ENCODE measurements at places on chromosomes 2 and 18.

DNA sequence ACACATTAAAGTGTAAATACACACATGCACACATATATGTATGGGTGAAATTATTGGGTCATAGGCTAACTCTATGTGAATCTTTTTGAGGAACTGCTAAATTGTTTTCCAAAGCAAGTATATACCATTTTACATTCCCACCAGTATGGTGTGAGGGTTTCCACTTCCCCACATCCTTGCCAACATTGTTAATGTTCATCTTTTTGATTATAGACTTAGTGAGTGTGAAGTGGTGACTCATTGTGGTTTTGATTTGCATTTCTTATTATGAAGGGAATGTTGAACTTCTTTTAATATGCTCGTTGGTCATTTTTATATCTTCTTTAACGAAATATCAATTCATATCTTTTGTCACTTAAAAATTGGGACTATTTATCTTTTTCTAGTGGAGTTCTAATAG is 181.8 kb upstream of the GCFC2 start:
- no peak for DNase-seq

GRCh38 chr18:72261590-72261989 is 282.6 kb downstream of the CBLN2 start:
- DNase-seq: no peak

DNA sequence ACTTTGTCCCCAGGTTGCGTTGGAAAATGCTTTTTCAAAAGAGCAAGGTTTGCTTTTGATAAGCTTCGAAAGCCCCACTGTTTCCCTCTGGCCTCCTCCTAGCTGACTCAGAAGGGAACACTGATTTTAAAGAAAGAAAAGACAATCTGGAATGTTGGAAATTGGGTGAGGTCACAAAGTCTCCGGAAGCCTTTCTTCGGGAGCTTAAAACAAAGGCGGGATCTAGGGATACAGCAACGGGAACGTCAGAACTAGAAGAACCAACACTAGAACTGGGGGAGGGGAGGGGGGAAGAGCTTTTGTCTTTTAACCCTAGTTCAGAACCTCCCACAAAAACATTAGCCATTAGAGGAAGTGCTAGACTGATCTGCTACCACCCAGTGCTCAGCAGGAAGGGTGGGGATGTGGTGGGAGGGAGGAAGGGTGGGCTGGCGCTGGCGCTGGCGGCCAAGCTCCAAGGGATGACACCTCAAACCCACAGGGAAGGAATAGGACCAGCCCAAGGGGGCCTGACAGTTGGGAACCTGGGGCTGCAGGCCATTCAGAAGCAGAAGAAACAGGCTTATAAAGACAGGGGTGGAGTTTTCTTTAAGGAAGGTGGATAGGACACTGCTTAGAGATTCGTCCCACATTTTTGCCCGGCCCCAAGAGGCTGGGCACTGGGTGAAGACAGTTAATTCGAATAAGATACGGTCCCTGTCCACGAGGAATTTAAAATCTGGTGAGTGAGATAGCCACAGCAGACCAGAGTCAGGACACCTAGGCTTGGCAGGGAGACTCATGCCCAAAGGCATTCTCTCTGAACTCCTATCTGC is 1.7 kb downstream of the TMSB10 start:
- DNase-seq: peak; percentile 72

- no peak for DNase-seq
Observed at GRCh38 chr2:239324456-239324855, 76.4 kb downstream of the HDAC4 start.

GRCh38 chr2:234722176-234722575 is 225.3 kb upstream of the ARL4C start:
- no peak for DNase-seq

GRCh38 chr2:175619179-175620045 is 382.7 kb downstream of the LNPK start:
- DNase-seq: no peak

DNA sequence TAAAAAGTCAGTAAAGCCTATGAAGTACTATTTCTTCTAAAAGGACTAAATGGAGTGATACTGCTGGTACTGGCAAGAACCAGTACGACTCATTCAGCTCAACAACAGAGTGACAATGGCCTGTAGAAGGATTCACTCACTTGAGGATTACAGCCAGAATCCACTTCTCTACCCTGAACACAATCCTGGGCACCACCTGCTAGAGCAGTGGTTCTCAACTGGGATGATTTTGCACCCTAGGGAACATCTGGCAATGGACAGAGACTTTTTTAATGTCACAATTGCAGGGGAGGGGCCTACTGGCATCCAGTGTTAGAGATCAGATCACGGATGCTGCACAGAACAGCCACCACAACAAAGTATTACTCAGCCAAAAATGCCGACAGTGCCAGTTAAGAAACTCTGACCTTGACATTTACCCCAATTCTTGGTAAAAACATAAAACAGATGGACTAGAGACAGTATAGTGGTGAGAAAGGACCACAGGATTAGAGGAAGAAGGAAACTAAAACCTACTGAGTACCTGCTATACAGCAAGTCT is 5.0 kb downstream of the SPIRE1 start:
- DNase-seq: no peak

- DNase-seq: no peak
Observed at GRCh38 chr2:191153716-191154115, 2.9 kb upstream of the STAT4 start.

DNA sequence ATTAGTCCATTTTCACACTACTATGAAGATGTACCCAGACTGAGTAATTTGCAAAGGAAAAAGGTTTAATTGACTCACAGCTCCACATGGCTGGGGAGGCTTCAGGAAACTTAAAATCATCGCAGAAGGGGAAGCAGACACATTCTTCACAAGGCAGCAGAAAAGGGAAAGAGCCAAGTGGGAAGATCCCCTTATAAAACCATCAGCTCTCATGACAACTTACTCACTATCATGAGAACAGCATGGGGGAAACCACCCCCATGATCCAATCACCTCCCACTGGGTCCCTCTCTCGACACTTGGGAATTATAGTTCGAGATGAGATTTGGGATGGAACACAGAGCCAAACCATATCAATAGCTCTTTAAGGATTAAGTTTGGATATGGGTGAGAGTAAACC is 246.1 kb upstream of the CYRIA start:
- DNase-seq: no peak

- no peak for DNase-seq
Observed at GRCh38 chr2:36380624-36381481, 25.3 kb downstream of the CRIM1 start.

- no peak for DNase-seq
Observed at GRCh38 chr2:215423928-215424540, 11.8 kb downstream of the FN1 start.

GRCh38 chr18:39403121-39403520 is 1837.5 kb upstream of the CELF4 start:
- DNase-seq: no peak

- DNase-seq: no peak
Observed at GRCh38 chr2:171547256-171547655, 25.0 kb downstream of the CYBRD1 start.

DNA sequence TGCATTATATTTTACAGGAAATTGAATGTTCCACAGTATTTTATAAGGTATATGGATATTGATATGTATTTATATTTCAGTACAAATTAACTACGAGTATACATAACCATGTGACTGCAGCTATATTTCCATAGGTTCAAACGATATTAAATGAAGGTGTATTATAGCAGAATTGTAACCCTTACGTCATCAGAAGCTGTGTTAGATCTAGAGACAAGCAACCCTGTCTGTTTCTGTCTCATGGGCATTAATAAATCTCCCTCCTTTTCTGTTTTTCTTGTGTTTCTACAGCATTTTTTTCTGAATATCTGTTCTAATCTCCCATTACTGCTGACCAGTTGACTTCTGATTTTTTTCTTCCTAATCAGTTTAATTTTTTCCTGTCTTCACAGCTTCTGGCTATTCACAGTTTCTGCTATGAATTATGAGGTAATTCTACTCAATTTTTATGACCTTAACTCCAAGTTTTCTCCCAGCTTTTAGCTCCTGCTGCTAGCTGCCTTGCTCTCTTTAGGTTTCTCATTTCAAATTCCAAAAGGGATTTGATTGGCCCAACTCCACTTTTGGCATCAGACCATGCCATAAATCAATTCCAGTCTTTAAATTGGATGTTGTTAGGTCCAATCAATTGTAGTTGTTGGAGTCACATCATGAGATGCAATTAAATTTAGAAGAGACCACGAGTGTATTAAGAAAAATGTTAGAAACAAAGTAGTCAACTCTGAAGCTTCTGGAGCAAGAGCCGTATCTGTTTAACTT is 277.5 kb upstream of the ZSWIM2 start:
- DNase-seq: no peak

- no peak for DNase-seq
Observed at GRCh38 chr2:143157418-143157817, 28.2 kb downstream of the ARHGAP15 start.

GRCh38 chr18:9366126-9366714 is 31.6 kb downstream of the TWSG1 start:
- DNase-seq: no peak

GRCh38 chr2:207311316-207312005 is 145.7 kb upstream of the KLF7 start:
- DNase-seq: peak; percentile 75

- DNase-seq: peak; percentile 31
Observed at GRCh38 chr2:176830362-176830761, 382.2 kb upstream of the HNRNPA3 start.
